ENCODE measurements at places on chromosomes 6 and 20.

GRCh38 chr6:106844930-106845329, 129.6 kb downstream of the CD24 start:
- no peak overlapping the region for H3K27ac ChIP-seq
- no peaks in the 10 kb centered on the region for H3K36me3 ChIP-seq
- no peak for DNase-seq
- no peak overlapping the region for H3K4me3 ChIP-seq
- H3K27me3 ChIP-seq = no peaks in the 10 kb centered on the region

DNA sequence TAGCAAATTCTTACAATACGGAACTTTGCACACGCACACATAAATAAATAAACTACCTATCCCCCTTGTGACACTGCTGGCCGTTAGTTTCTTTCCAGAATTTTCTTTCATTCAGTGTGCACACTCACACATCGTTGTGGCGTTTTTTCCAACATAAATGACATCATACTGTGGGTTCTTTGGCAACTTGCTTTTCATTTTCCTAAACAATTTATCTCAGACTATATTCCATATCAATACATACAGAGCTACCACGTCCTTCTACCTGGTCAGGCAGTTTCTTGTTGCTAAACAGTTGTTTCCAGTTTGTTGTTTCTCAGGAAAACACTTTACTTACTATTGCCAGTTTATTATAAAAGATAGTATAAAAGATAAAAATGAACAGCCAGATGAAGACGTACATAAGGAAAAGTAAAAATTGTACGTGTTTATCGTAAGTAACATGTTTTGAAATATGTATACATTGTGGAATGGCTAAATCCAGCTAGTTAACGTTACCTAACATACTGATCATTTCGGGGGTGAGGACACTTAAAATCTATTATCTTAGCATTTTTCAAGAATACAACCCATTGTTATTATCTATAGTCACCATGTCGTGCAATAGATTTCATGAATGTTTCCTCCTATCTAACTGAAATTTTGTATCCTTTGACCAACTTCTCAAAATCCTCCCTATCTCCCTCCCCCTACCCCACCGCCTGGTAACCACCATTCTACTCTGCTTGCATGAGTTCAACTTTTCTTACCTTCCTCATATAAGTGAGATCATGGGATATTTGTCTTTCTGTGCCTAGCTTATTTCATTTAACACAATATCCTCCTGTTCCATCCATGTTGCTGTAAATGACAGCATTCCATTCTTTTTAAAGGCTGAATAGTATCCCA, 1.2 kb upstream of the TP53RK start:
- DNase-seq = no peak
- no peak overlapping the region for H3K27ac ChIP-seq
- H3K4me1 ChIP-seq = peaks cover 4% of the 10 kb centered on the region
- no peak overlapping the region for H3K4me3 ChIP-seq
- no peaks in the 10 kb centered on the region for H3K36me3 ChIP-seq
- H3K27me3 ChIP-seq = no peaks in the 10 kb centered on the region

DNA sequence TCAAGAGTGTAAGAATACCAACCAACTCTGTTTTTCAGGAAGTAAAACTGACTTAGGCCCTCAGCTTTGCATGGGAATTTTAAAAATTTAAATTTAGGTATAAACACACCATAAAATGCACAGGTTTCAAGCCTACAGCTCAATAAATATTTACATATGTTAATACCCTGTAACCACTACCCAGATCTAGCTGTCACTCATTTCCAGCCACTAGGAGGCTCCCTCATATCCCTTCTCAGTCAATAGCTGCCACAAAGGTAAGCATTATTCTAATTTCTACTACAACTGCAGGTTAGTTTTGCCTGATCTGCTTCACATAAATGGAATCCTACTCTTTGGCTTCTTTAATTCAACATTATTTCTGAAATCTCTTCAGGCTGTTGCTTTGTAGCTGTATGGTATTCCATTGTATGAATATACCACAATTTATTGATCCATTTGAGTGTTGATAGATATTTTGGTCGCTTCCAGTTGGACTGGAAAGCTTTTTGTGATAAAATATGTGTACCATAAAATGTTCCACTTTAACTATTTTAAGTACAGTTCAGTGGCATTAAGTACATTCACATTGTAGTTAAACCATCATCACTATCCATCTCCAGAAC, 32.5 kb upstream of the MEI4 start:
- DNase-seq = peak; percentile 62
- H3K27ac ChIP-seq = peak overlapping the region; percentile 38
- no peaks in the 10 kb centered on the region for H3K27me3 ChIP-seq
- H3K4me3 ChIP-seq = no peak overlapping the region
- no peaks in the 10 kb centered on the region for H3K4me1 ChIP-seq

DNA sequence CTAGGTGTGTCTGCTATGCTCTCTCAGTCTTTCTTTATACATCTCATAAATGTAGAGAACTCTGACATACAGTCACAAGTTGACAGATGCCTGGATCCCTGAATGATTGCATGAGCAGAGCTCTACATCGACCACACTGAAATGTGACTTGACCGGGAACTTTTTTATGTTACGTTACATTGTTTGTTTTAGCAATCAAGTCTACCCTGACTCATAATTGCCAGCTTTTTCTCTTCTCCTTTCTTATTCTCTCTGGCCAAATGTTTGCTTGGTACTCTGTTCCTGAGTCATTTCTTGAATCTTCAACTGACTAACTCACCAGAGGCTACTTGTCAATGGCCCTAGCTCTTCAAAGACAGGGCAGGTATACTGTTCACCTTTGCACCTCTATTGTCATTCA, 213.6 kb upstream of the DTNBP1 start:
- no peaks in the 10 kb centered on the region for H3K36me3 ChIP-seq
- DNase-seq = no peak
- no peak overlapping the region for H3K27ac ChIP-seq
- H3K27me3 ChIP-seq = no peaks in the 10 kb centered on the region

DNA sequence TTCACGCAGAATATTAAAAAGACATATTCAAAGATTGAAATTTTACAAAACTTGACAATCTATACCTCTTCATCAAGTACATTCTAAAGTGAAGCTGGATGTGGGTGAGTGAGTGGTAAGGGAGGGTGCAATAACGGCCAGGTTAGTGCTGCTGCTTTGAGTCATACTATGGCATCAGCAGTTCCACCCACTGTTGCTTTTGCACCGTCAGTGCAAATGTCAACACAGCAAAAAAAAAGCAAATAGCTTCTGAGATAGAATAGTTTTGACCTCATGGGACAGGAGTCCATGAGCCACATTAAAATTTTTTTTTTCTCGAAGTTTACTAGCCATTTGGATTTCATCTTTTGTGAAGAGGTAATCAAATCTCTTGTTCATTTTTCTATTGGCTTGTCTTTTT, 31.8 kb downstream of the PSMF1 start:
- no peaks in the 10 kb centered on the region for H3K4me1 ChIP-seq
- no peak for DNase-seq
- no peak overlapping the region for H3K27ac ChIP-seq
- peaks cover 3% of the 10 kb centered on the region for H3K36me3 ChIP-seq
- no peak overlapping the region for H3K4me3 ChIP-seq
- H3K27me3 ChIP-seq = no peaks in the 10 kb centered on the region

DNA sequence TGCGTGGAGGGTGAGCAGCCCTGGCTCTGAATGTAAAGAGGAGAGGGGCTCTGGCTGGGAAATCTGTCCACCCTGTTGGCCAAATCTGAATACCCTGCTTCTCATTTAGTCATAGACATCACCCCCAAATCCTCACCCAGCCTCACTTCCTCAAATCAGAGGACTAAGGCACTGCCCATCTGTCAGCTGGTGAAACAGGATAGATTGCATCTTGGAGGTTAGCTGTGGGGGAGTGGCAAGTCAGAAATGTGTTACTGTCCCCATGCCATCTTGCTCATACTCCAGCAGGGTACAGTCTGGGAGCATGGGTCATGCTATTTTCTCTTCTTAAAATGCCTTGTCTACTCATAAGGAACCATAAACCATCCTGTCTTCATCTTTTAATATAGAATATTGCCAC, 9.5 kb upstream of the DTNBP1 start:
- no peak for DNase-seq
- H3K36me3 ChIP-seq = no peaks in the 10 kb centered on the region
- H3K27ac ChIP-seq = no peak overlapping the region
- H3K4me3 ChIP-seq = no peak overlapping the region

DNA sequence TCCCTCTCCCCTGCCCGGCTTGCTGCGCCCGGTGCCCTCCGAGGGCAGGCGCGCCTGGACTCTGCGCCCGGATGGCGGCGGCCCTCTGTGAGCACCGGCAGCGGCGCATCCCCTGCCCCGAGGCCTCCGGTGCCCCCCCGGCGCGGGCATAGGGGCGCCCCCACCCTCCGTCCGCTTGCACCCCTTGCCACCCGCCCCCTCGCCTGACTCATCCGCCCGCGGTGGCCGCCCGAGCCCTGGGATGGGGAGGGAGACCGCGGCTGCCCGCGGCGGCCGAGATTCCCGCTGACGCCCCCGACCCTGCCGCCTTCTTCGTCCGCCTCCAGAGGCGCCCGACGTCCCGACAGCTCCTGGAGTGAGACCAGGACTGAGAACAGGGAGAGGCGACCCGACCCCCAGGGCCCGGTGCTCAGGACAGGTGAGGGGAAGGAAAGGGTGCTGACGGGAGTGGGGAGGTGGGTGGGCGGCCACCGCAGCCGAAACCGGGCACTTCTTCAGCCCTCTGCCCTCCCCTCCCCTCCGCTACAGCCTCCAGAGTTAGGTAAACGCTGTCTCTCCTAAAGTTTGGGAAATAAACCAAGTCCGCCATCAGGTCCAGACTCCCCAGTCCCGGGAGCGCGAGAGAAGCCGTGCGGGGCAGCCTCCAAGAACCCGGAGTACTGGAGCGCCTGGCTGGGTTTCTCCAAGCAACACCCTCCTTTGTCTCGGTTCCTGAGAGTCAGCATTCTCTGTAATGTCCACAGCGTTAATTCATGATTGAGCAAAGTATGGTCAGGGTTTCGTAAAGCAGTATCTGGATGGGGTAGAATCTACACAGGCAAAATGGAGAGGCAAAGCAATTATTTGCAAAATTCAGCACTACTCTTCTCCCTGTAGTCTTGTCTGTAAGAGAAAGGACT, 539 bp downstream of the TMEM200A start:
- no peak overlapping the region for H3K27ac ChIP-seq
- H3K4me1 ChIP-seq = no peaks in the 10 kb centered on the region

DNA sequence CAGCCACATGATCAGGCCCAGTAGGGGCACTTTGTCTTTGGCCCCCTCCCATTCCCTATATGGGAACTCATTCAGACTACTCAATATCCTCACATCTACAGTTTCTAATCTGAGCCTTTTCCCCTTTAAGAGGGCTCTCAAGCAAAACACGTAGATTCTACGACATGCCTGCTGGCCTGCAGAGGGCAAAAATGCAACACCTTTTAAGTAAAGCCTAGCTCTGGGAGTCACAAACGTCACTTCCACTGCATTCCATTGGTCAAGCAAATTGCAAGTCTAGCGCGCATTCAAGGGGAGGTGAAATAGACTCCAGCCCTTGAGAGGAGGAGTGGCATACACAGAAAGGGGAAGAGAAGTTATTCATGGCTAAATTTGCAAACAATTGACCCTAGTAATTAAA, 70.6 kb downstream of the CDC40 start:
- no peak overlapping the region for H3K27ac ChIP-seq
- DNase-seq = peak; percentile 85
- H3K27me3 ChIP-seq = no peaks in the 10 kb centered on the region
- no peak overlapping the region for H3K4me3 ChIP-seq

Data from mesendoderm (in vitro differentiated cells).